ENCODE measurements at places on chromosomes 5 and 9.

- DNase-seq, result no peak
Measured at GRCh38 chr9:89637787-89638186, 33.0 kb downstream of the GADD45G start.

- no peak for DNase-seq
Measured at GRCh38 chr5:138243794-138244193, 30.6 kb downstream of the GFRA3 start.

DNA sequence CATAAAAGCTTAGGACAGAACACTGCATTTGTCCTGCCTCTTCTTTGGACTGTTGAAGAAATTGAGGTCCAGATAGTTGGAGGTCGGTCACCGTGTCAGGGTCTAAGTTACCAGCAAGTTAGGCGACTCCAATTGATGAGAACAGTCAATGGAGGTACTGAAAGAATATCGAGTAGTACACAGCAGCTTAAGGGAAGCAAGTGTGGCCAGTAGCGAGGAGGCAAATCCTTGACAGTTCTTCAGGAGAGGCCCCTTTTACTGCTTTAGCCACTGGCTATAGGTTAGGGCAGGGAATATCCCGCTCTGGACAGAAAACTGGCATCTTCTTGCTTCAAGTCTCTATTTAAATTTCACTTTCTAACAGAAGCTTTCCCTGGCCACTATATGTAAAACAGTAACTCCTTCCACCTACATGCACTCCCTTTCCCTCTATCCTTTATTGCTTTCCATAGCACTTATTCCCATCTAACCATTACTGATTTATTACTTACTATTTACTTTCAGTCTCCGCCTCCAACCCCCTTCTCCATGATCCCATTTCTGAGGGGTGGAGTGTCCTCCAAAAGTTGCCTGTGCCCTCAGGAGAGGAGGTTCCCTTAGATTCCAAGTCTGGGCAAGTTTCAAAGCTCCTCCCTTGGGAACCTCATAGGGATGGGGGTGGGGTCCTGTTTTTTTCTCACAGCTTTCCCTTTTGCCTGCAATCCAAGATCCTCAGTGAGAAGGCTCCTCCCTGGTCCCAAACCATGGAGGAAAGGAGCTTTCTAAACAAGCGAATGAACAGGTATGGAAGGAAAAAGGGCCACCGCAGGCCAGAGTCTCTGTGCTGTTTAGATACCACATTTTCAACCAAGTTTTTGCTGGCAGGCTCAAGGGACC is 4.1 kb upstream of the PRDM6 start:
- DNase-seq, result no peak

DNA sequence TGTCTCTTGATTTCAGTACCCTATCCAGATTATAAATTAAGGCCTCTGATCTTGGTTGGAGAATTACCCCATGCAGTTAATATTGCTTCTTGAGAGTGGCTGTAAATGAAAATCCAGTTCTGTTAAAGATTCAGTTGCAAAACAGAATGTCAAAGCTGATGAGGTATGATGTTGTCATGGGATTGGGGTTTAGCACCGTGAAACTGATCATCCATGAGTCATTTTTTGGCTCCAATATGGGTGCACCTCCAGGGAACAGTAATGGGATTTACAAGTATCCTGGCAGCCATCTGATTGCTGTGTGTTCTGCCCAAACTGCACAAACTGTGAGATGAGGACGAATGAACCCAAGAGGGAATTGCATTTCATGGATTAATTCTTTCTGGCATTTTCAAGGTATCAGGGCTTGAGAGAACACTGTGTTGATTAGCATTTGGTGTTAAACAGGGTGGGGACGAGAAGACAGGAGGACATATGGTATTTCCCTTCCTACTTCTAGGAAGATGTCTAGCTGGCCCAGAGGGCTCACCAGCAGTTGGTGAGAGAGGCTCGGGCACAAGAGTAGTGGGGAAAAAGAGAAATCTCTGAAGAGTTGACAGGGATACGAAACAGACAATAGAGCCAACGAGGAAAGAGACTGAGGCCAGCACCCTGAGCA is 214.7 kb downstream of the GAS1 start:
- no peak for DNase-seq

DNA sequence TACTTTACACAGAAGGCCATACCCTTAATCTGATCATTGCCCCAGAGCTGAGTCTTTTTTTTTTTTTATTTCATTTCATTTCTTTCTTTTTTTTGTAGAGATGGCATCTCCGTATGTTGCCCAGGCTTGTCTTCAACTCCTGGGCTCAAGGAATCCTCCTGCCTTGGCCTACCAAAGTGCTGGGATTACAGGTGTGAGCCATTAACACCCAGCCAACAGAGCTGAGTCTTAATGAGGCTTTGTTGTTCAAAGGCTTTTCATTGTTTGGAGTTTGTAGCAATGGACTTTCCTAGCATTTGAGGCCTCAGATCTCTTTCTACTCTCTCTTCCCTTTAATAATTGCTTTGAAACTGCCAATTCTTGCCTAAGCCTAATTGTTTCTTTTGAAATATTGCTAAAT is 176.5 kb upstream of the FBN2 start:
- no peak for DNase-seq

GRCh38 chr9:113205432-113205831 is 15.6 kb downstream of the FKBP15 start:
- no peak for DNase-seq

DNA sequence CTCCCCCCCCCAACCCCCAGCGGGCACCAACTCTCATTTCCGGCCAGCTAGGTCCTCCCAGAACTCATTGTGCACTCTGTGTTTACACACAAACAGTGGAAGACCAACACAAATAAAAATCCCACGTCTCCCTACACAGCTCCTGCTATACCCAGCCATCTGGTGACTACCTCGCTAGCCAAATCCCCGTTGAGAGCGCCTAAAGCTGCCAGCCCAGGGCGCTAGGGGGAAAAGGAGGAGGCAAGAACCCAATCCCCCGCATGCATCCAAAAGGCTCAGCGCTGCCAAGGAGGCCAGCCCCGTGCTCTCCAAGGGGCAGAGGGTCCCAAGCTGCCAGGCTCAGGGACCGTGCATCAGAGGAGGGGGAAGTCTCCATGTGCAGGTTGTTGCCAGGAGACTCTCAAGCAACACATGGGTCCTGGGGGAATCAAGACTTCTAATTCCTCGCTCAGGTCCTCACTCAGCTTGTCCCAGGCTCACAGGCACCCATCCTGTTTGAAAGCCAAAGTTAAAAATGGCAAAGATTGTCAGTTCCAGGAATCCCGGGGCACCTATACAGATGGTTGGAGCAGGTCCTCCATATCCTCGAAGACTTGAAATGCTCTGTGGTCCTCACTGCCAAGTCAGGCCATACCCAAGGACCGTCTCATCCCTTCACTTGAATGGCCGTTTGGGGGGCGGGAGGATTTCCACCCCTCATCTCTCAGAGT is 2.7 kb downstream of the ASTN2 start:
- no peak for DNase-seq

GRCh38 chr5:146073239-146073900 is 32.0 kb downstream of the PLAC8L1 start:
- no peak for DNase-seq

GRCh38 chr5:140321796-140322195 is 18.9 kb upstream of the PFDN1 start:
- DNase-seq, result no peak
